ENCODE measurements at places on chromosomes 5 and 9.
A peak's percentile ranks its signal among the peaks of the same experiment; 100 is the strongest.

DNA sequence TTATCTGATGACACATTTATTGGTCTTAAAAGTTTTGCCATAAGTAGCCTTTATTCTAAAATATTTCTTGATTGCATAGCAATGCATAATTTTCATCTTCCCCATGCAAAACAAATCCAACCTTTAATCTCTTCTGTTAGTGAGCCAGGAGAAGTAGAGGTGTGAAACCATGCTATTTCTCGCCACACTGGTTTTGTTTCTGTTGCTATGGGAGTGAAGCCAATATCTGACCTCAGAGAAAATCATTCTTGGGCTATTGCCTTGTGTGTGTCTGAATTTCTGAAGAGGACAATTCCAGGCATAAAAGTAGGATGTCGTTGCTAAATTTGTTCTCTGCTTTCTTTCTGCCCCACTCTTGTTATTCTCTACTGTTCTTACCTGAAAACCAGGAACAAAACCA lies 183.6 kb downstream of the PTTG1 start:
- no peak for DNase-seq

DNA sequence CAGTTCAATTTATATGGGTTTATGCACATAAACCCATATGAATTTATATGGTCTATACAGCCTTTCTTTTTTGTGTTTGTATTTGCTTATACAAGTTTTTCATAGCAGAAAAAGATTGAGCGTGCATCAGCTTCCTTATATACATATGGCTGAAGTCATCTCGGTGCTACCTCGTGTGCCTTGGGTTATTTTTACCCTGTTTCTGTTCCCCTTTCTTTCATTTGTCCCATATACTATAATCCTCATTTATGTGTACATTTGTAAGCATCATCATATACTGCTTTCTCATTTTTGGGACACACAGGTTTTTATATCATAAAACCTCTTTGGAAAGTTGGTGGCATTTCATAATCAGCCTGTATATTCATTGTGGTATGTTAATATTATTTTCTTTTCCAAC lies 107.8 kb upstream of the ADAMTSL1 start:
- no peak for DNase-seq

DNA sequence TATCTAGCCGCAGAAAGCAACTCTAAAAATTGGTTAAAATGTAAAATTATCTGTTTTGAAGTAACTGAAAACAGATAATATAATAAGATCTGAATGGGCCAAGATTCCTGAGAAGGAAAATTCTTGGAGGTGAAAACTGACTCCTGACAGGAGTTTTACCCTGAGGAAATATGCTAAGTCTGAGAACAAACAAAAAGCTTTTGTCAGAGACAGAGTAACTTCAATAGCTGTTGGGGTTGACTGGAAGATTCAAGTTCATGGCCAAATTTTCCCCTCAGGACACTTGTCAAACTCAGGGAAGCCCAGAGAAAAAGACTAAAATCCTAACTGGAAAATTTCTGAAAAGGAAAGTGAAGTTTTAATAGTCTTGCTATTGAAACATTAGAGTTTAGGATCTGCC lies 5.7 kb downstream of the PCDHB4 start:
- no peak for DNase-seq

- DNase-seq, result no peak
These were observed 36.1 kb upstream of the DENND1A start for GRCh38 chr9:123965801-123966686.

- no peak for DNase-seq
These were observed 20.6 kb upstream of the SCAMP1 start for GRCh38 chr5:78339617-78340436.

- DNase-seq, result peak; percentile 60
These were observed 55.8 kb downstream of the SLC22A5 start for GRCh38 chr5:132425009-132425937.

DNA sequence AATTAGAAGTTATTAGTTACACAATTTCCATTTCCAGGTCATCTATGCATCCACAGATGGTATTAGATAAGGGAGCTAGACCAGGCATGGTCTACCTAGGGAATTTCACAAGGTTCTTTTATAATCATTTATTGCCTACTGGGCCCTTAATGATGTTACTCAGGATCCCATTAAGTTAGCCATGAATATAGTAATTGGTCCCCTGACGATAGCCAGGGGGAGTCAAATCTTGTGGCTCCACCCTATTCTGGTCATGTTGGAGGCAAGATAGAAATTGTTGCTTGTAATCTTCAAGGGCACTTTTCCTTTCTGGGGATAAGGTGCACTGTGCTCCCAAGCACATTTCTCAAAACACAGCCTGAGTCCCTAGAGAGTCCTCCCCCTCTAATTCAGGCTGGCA lies 14.1 kb upstream of the ELL2 start:
- no peak for DNase-seq

- no peak for DNase-seq
These were observed 334.8 kb downstream of the FBXL17 start for GRCh38 chr5:108046955-108047670.

DNA sequence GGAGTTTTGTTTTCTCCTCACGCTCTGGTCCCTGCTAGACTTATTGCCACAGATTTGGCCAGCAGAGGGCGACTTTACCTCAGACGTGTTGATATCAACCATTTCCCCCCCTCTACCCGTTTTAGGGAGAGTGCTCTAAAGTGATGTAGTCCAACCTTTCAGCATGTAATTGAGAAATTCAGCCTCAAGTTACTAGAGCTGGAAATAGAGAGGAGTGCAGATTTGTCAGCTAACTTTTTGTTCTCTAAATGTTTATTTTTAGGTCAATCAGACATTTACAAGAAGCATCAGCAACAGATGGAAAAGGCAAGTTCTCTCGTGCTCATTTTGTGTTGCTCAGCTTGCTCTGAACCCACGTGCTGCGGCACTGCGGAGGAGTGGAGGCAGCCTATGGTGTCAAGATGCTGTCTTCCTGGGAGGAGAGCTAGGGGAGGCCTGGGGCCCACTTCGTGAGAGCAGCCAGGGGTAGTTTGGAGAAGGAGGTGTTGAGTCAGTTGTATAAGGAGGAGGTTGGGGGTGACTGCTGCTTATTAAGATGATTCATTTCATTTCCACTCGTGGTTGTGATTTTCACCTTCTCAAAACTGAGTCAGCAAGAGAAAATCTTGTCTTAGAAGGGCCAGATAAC lies 53.6 kb downstream of the GPR107 start:
- peak; percentile 85 for DNase-seq

DNA sequence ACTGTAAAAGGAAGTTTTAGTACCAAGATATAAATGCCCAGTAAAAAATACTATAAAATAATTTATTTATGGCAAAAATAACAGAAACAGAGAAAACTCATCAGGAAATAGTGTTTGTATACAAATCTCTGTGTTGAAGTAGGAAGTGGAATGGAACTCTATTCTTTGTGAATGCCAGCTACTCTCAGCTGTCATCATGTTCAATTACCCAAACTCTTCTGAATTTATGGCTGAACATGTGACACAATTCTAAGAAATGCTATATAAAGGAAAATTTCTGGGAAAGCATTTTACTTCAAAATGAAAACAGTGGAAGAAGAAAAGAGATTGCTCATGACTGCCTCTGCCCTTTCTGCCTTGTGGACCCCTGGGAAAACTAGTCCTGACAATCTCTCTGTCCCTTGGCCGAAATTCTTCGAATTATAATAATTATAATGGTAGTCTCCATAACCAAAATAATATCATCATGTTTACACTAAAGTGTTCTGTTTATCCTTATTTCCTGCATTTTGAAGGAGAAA lies 522.3 kb upstream of the ST8SIA4 start:
- DNase-seq, result no peak

GRCh38 chr9:112354081-112354743 lies 20.8 kb upstream of the PTBP3 start:
- DNase-seq, result no peak

GRCh38 chr5:178201927-178202235 lies 2.5 kb upstream of the HNRNPAB start:
- DNase-seq, result no peak

DNA sequence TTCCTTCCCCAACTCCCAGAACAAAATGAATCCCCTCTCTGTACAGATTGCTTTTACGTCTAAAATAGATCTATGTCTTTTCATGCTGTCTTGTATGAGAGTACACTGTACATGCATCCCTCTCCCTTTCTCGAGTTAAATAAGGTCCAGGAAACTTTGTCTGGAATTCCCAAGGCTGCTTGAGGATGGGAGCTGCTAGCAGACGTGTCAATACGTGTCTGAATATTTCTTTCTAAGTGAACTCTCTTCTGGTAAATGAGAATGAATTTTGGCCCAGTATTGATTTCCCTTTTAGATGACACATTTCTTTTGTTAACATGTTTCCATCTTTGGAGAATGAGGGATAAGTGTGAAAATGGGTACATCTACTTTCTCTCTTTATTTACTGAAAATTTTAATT lies 59.6 kb upstream of the GAS1 start:
- DNase-seq, result no peak

DNA sequence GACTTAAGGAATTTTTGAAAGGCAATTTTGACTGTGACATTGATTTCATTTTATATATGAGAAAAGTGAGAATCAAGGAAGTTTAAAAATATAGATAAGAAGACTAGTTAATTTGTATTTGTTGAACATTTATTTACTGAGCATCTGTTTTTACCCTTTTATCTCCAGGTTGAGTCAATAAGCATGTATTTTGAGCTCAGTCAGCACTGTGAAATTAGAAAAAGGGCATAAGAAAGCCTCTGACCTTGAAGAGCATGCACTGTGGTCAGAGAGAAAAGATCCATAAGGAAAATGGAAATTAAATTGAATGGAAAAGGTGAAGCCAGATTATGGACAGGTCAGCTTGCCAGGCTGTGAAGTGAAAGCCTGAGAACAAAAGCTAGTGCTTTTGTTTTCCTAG lies 44.4 kb downstream of the ELL2 start:
- DNase-seq, result no peak

DNA sequence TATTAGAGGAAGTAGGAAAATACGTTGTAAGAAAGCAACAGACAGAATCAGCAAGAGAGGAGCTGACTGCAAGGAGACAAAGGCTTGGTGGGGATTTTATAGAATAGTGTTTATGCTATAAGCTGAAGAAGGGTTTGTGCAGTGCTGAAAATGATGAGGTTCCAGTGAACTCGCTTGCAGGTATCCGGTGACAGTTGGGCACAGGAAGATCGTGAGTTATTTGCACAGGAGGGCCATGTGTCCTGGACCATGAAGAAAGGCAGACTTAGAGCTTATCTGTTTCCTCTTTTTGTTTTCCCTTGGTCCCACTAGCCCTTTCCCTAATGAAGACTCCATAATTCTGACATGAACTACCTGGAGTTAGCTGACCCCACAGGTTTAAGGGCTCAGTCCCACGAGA lies 61.4 kb downstream of the NXNL2 start:
- DNase-seq, result no peak

GRCh38 chr5:178392386-178392785 lies 159.8 kb upstream of the PHYKPL start:
- no peak for DNase-seq

GRCh38 chr5:57325678-57326397 lies 152.0 kb downstream of the GPBP1 start:
- no peak for DNase-seq

DNA sequence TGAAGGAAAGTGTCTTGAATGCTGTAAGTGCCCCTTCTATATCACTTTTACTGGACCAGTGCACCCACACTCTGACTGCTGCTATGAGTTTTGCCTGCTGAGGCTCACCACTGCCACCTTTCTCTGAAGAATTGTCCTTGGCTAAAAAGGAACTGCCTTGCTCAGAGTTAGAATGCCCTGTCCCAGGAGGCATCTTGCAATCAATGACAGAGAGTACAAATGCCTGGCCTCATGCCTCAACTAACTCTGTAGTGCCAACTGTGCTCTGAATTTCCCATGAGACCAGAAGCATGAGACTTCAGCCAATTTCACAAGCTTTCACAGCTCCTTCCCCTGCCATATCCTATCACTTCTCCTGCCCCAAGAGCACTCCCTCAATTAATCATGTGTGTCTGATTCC lies 569.7 kb downstream of the ZNF608 start:
- DNase-seq, result no peak

DNA sequence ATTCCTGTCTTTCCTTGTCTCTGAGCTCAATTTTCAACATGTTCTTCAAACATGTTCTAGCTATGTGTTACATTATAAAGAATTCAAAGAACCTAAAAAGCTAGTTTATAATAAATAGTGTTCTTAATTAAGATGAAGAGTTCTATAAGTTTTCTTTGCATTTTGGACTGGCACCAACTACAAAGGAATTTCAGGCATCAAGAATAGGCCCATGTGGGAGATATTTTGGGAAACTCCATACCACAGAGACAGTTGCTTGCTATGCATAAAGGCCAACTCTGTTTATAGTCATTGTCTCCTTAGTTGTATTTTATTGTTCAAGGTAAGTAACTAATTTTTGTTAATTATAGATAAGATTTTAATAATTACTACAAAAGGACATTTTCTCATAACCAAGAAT lies 4.5 kb downstream of the SLF1 start:
- no peak for DNase-seq

- no peak for DNase-seq
These were observed 44.8 kb downstream of the RCL1 start for GRCh38 chr9:4837261-4838188.

- no peak for DNase-seq
These were observed 26.9 kb downstream of the DAP start for GRCh38 chr5:10734037-10734709.

- peak; percentile 45 for DNase-seq
These were observed 17.6 kb downstream of the TSTD2 start for GRCh38 chr9:97615439-97616072.

DNA sequence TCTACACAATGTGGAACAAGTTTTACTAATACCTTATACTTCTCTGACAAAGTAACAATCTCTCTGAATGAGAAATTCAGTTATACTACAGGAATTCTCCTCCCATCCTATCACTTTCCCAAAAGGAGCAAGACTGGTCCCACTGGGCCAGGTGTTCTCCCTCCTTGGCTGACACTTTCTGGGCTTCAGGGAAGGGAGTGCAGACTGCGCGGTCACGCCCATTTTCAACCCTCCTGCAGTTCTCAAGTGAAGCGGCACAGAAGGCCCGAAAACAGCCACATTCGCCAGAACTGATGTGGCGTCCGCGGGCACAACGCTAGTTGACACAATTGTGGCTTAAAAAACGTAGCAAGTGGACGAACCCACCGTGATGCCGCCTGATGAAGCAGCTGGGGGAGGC lies 603 bp downstream of the SAXO1 start:
- DNase-seq, result no peak

GRCh38 chr5:74107899-74108298 lies 481.9 kb downstream of the ARHGEF28 start:
- DNase-seq, result no peak

- DNase-seq, result no peak
These were observed 151.5 kb upstream of the IL12B start for GRCh38 chr5:159481751-159482150.

DNA sequence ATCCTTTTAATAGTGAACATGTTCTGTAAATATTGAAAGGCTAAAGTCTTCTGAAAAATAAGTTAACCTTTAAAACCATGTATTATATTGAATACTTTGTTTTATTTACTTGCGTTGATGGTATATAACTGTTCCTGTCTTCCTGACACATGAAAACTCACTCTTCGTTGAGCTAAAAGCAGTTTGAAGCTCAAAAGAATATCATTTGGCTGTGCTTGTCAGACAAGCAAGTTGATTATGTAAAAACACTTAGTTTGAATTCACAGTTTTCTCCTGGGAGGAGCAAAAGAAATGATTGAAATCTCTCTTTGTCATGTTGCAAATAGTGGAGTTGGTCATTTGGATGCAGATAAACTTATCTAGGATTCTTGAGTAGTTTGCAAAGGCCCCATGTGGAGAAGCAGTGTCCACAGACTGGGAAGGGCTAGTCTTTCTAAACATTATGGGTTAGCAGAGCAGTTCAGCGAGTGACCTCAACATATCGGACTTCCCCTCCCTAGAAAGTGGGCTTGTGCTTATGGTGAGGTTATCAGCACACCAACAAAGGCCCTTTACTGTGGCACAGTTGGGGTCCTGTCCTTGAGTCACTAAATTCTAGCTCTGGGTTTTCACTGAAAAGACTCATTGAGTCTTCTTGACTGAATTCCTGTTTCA lies 290.4 kb downstream of the CSNK1G3 start:
- DNase-seq, result no peak
